ENCODE measurements at places on chromosomes 4 and X. TPM values are rescaled to one million over a fixed set of nuclear protein-coding genes. Genes with fewer than 3 reads are reported as not detected.

WDFY3 gene
- total RNA-seq, result 0.09 TPM

DNA sequence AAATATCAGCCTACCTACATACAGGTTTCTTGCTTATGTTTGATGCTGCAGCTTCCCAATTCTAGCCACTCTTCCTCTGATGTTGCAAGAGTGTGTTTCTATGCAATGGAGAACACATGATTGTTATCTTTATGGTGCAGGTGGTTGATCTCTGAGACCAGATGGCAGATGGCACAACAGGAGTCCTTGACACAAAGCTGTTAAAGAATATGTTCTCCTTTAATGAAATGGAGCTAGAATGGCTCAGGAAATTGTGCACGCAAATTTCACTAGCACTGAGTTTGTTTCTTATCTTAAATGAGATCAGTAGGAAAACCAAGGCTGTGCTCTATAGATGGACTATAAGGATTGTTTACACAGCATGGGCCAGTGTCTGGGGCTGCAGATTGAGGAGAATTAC is 29.9 kb upstream of the TTC29 start:
- no peak overlapping the region for H3K27ac ChIP-seq
- DNase-seq, result no peak
- H3K36me3 ChIP-seq, result no peaks in the 10 kb centered on the region
- no peak overlapping the region for H3K4me3 ChIP-seq
- H3K4me1 ChIP-seq, result no peaks in the 10 kb centered on the region

- peak overlapping the region; percentile 78 for H3K27ac ChIP-seq
- no peak for DNase-seq
- no peaks in the 10 kb centered on the region for H3K27me3 ChIP-seq
- H3K4me1 ChIP-seq, result peaks cover 46% of the 10 kb centered on the region
- peaks cover 34% of the 10 kb centered on the region for H3K36me3 ChIP-seq
These were observed 7.9 kb downstream of the RAB33A start for GRCh38 chrX:130179579-130180215.

- H3K27ac ChIP-seq, result no peak overlapping the region
- no peak overlapping the region for H3K4me3 ChIP-seq
These were observed 108.1 kb upstream of the TRPC5 start for GRCh38 chrX:112190646-112191045.

GRCh38 chrX:129462707-129463106 is 60.6 kb downstream of the SMARCA1 start:
- no peak overlapping the region for H3K27ac ChIP-seq
- H3K36me3 ChIP-seq, result no peaks in the 10 kb centered on the region
- H3K27me3 ChIP-seq, result no peaks in the 10 kb centered on the region
- no peak overlapping the region for H3K4me3 ChIP-seq
- H3K4me1 ChIP-seq, result no peaks in the 10 kb centered on the region
- DNase-seq, result no peak

- H3K36me3 ChIP-seq, result peaks cover 3% of the 10 kb centered on the region
- no peak for DNase-seq
- peak overlapping the region; percentile 86 for H3K27ac ChIP-seq
These were observed 146.6 kb upstream of the CPEB2 start for GRCh38 chr4:14855719-14856061.
